Endothelial cell (in vitro differentiated cells): ENCODE measurements at places on chromosomes 3 and 15.

DNA sequence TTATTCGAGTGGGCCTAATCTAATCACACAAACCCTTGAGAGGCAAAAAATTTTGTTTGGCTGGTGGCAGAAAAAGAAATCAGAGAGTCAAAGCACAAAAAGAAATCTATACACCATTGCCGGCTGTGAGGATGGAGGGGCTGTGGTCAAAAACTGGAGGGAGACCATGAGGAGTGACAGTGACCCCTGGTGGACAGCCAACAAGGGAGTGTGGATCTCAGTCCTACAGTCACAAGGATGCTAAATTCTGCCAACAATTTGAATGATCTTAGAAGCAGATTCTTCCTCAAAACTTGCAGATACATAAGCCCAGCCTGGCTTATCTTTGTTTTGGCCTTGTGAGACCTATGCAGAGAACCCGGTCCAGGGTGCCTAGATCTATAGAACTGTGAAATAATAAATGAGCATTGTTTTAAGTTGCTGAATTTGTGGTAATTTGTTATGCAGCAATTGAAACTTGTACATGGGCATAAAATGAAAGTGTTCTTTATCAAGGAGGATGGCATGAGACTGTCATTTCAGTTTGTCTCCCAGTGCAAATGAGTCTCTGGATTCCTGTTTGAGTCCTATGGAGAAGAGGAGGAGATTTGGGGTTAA is 103.0 kb upstream of the ARHGEF26 start:
- DNase-seq: peak; percentile 63

GRCh38 chr3:52854013-52854412 is 19.2 kb upstream of the MUSTN1 start:
- DNase-seq: no peak

- no peak for DNase-seq
These were observed 51.3 kb downstream of the CYP11A1 start for GRCh38 chr15:74316141-74316540.

DNA sequence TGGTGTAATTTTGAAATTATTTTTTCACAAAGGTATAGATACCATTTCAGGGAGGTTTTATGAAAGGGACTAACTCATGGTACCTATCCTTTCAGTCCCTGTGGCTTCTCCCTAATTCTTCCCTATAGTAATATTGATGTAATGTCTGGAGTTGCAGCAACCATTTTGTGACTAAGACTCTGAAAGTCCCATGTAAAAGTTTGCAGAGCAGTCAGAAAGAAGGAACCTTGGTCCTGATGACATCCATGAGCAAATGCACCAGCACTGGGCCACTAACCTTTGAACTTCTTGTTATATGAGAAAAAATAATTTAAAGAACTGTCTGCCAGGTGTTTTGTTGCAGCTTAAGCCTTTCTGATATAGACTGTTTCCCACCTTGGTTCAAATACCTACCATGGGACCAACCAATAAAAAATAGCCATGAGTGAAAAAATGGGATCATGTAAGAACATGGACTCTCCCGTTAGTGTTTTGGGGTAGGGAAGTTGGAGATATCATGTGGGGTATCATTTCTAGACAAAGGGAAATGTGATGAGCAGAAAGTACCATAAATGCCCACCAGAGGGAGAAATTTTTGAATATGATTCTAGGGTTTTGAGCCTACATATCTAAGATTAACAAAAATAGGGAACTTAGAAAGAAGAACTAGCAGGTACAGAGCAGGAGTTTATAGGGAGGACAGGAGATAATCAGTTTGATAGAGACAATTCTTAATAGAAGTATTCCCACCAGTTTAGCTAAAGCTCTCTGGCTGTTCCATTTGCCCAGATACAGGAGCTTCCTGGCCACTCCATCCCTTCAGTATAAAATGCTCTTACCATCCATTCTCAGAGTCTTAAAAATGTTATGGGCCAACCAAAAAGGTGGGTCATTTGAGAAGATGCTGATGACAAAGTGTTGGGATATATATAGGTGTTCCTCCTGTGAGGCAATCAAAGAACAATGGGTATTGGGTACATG is 3.4 kb upstream of the CPOX start:
- DNase-seq: peak; percentile 11

DNA sequence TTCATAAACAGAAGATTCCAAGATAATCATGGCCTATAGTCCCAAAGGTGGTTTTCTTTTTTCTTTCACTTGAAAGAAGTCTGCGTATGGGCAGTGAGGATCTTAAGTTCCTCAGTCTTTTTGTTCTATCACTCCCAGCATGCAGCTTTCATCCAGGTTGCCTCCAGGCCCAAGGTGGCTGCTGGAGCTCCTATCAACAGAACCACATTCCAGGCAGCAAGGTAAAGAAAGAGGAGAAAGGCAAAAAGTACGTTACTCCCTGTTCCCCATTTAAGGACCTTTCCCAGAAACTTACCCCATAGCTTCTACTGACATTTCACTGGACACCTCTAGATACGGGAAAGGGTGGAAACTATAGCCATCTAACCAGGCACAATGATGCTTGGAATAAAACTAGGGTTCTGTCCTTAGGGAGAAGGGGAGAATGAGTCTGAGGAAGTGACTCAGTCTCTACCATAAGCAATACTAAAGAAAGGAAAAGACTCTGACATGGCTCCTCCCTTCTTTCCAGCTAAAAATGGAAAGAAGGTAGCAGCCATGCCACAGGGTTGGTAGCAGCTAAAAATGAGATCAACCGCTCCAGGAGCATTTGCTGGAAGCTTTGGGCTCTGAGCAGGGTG is 313.9 kb upstream of the NR2E3 start:
- no peak for DNase-seq

DNA sequence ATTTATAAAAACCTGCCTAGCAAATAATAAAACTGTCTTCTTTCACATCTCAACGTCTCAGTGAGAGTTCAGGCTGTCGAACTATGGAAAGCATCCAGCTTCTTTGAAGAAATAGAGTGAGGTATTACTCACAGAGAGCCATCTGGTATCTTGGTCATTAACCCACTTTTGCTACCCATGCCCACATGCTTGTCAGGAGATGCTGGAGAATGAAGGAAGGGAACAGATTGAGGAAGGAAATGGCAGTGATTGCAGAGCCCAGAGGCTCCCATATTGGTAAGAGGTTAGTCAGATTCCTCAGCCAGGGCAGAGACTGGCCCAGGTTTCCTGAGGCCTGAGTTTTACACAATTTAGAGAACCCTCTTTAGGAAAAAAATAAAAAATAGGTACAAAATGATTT is 119.1 kb downstream of the B3GALNT1 start:
- DNase-seq: no peak
